ENCODE measurements at places on chromosomes 2 and 18.

GRCh38 chr2:53129851-53130250 is 637.8 kb upstream of the CHAC2 start:
- peak; percentile 59 for DNase-seq

DNA sequence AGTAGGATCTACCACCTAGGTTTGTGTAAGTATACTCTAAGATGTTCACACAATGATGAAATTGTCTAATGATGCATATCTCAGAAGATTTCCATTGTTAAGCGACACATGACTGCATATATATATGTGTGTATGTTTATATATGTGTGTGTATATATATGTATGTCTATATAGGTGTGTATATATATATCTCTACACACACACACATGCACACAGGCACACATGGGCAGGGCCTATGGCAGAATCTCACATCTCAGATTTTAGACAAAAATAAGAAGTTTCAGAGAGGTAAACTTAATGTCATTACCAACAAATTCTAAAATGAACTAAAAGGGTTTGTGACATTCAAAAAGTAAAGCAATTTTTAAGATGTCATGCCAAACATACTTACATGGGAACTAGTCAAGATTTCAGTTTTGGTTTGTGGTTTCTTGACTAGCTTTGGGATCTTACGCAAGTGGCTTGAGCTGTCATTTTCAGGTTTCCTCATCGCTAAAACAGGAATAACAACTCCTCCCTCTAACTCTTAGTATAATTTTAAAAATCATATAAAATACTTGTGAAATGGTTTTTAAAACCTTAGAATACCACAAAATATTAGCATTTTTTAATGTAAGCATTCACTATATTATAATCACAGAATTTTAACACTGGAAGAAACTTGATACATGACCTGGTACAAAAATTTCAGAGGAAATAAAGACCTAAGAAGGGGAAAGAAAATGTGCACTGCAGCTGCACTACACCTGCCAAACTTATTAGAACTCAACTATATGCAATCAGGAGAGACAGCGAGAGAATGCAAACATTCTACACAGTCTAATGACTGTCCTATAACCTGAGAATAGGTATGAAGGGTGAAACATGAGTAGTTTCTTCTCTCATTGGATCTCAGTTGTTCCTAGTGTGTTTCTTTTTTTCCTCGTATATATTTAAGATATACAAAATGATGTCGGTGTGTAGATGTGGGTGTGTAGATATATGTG is 75.7 kb downstream of the TTC21B start:
- no peak for DNase-seq

DNA sequence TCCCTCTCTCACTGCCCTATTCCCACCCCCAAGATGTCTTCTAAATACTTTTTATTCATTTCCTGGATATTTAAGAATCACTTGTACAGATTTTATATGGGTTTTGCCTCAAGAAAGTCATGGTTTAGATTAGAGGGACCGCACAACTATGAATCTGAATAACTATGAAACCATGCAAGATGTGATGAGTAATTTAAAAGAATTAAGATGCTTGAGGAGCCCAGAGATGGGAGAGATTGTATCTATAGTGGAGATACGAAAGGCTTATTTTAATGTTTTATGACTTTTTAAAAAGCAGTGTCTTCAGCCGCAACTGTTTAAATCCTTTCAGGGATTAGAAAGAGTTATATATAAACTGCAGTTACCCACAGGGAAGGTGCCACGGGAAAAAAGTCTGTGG is 324.1 kb downstream of the LPIN1 start:
- no peak for DNase-seq

DNA sequence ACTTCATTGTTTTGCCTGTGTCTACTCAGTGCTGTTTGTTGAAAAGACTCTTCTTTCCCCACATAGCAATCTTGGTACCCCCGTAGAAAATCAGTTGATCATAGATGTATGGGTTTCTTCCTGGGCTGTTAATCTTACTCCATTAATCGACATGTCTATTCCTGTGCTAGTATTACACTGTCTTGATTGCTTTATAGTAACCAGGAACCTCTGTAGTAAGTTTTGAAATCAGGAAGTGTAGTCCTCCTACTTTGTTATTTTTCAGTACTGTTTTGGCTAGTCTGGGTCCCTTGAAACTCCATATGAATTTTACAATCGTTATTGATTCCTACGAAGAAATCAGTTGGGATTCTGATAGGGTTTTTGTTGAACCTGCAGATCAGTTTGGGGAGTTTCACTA is 78.8 kb upstream of the FAM136A start:
- no peak for DNase-seq

- DNase-seq, result no peak
Observed at GRCh38 chr2:11344956-11345677, 681 bp upstream of the ROCK2 start.

DNA sequence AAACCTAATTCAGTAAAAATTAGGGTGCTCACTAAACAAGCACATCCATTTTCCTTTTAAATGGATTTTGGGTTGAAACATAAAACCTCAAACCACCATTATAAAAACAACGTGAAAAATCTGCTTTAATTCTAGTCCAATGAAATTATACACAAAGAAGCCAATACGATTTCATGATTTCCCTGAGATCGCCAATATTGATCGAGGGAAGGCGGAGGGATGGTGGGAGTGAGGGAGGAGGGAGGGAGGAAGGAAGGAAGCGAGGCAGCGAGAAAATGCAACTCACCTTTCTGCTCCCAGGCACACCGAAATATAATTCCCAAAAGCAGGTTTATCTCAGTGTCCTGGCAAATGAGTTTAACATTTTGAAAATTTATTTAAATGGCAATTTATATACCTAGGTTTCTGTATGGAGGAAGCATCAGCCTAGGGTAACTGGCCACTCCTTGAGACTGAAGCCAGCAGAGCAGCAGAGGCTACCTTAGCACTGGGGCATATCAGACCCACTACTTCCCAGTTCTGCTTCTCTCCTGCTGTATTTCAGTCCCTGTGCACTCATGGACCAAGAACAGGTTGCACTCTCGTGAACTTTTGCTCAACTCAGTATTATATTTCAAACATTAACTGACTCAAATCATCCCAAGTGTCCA is 2.3 kb upstream of the ONECUT2 start:
- no peak for DNase-seq

- DNase-seq, result peak; percentile 99
Observed at GRCh38 chr2:113818382-113818951, 62.0 kb upstream of the SLC35F5 start.

GRCh38 chr18:28189400-28190239 is 12.7 kb upstream of the CDH2 start:
- no peak for DNase-seq

GRCh38 chr2:77418537-77418936 is 103.6 kb downstream of the LRRTM4 start:
- DNase-seq, result no peak

GRCh38 chr2:54476852-54477251 is 20.7 kb downstream of the SPTBN1 start:
- DNase-seq, result no peak

DNA sequence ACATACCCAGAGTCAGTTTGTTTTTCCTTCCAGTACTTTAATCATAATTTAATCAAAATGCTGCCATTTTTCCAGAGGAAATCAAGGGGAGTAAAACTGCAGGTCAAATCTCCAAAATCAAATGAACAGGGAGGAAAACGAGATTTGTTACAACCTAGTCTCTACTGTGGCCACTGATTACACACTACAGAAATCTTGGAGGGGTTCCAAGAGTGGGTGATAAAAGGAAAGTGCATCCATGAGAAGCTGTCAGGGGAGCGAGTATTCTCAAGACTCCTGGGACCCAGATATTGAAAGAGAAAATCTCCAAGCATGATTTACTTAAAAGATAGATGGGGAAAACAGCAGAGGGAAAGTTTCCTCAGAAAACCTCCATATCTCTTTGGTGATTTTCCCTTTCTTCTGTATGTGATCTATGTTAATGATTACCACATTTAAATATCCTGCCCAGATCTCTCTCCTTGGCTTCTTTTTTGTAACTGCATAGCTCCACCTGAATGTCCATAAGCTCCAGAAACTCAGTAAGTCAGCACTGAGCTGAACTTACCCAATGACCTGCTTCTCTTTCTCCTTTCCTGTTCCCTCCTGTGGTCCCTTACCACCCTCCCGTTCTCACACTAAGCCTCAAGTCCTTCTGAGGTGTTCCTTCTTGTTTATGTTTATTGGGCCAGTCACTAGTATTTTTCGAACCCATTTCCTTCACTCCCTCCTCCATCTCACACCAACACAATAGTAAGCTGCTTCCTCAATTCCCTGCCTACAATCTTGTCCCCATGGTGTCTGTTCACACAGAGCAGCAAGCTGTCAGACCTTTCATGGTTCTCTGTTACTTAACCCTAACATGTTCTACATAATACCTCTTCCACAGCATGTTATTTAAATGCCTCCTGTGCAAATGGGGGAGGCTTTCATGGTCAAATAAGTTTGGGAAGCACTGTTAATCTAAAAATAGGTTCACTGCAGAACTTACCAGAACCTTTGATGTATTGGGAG is 73.9 kb upstream of the TWSG1 start:
- DNase-seq, result no peak

GRCh38 chr2:234695981-234696380 is 199.1 kb upstream of the ARL4C start:
- no peak for DNase-seq

All from HS-27A (cell line).